NCI-H774 (cell line): ENCODE measurements at places on chromosomes 3 and 15.

DNA sequence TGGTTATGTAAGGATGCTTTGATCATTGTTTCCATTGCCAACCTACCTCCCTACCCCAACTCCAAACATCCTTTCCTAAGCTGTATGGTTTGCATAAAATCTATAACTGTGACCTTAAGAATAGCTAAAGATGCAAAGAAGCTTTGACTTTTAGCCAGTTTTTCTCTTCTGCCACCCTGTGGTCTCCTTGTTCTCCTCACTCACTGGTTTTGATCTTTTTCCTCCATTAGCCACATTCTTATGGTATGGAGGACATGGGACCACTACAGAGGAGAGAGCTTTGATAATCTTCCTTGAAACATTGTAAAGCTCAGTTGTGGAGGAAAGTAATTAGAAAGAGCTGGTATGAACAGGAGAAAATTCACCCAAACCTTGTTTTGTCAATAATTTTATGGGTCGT lies 115.9 kb downstream of the NEK11 start:
- no peak for DNase-seq

GRCh38 chr3:14138878-14139655 lies 14.2 kb downstream of the TMEM43 start:
- DNase-seq, result no peak

- no peak for DNase-seq
These were observed 253.4 kb upstream of the MDFIC2 start for GRCh38 chr3:70565861-70566260.

GRCh38 chr3:171320750-171321558 lies 139.3 kb downstream of the TNIK start:
- DNase-seq, result no peak
